ENCODE measurements at places on chromosomes 3 and 15.
A peak's percentile ranks its signal among the peaks of the same experiment; 100 is the strongest.

- DNase-seq: no peak
Measured at GRCh38 chr3:29451920-29452319, 171.0 kb downstream of the RBMS3 start.

GRCh38 chr3:159844801-159845261 is 143.8 kb upstream of the IL12A start:
- no peak for DNase-seq

GRCh38 chr15:99906793-99907192 is 173.6 kb upstream of the LYSMD4 start:
- DNase-seq: no peak

- peak; percentile 63 for DNase-seq
Measured at GRCh38 chr15:29685156-29686078, 136.9 kb downstream of the TJP1 start.

DNA sequence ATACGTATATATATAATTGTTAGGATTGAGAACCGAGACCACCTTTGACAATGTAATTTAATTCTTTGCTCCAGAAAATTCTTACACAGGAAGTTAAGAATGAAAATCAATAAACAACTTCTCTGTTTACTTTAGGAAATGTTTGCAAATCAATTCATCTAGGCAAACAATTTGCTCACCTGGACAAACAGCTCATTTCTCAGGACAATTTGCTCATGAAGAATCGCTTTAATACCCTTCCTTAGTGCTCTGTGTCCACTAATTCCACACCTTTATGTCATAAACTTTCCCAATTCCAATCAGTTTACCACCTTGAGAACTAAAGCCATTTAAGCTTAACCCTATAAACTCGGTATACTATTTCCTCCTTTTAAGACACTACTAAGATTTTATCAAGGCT is 292.2 kb downstream of the BCHE start:
- DNase-seq: no peak

DNA sequence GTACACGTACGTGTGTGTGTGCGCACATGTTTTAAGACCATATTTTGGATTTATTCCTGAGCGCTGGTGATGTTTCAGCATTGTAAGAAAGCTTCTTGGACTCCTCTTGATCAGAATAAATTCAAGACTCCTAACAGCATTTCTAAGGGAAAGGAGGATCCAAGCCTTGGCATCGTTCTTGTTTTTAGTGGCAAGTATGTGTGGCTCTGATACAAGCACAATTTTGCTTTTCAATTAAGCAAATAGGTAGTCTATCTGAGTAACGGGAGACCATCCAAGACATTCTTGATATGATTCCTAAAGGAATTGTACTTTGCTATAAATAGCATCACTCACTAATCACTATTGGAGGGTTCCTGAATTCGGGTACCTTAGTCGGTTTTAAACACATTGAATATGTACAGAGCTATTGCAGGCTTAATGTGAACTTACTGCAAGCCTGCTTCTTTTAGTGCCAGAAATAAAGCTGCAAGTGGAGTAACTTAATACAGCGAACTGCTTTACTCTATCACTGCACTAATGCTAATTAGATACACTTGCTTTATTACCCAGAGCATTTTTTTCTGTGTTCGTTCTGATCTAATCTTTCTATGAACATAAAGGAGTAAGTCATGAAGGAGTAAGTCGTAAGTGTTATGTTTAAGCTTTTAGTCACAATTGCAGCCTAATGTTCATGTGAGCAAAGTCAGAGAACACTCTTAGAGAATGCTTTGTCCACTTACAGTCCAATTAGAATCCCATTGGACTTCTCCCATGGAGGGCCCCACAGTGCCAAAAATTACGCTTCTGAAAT is 186.3 kb downstream of the MCTP2 start:
- no peak for DNase-seq

GRCh38 chr15:98276018-98276417 is 315.5 kb downstream of the ARRDC4 start:
- no peak for DNase-seq

DNA sequence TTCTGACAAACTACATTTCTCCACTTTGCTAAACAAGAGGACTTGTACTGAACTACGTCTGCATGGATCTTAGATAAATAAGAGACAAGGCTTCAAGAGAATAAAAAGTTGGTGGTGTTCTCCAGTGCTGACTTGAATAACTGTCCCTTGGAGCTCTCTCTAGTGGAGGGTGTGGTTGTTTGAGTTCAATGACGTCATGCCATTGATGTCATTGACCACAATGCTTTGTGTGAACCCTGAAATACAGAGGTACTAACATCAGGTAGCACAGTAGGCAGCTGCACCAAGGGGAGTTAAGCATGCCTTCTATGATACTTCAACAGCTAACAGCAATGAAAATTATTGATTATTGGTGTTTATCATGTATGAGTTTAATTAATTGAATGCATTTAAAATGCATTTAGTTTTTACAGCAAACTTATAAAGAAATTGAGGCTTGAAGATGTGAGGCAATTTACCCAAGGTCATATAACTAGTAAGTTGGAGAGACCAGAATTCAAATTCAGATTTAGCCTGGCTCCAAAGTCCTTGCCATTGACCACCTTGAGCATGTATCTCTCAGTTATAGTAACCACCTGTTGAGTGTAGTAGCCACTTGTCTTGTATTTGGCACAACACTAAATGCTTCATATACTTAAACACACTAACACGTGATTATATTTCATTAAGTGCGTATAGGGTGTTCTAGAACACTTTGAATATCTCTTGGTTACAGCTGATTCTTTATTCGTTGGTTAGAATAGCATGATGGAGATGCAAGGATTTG is 126.0 kb upstream of the ANKRD28 start:
- DNase-seq: no peak

GRCh38 chr15:100037901-100038300 is 303.9 kb downstream of the ADAMTS17 start:
- no peak for DNase-seq

DNA sequence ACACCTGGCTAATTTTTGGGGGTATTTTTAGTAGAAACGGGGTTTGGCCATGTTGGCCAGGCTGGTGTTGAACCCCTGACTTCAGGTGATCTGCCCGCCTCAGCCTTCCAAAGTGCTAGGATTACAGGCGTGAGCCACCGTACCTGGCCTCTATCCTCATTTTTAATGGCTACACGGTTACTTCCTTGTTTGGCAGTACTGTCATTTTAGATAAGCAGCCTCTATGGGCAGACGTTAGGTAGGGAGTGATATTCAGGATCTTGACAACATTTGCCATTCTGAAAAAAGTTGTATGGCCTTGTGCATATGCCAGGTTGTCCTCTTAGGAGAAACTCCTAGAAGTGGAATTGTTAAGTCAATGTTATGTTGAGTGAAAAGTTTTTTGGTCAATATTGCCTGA is 141.7 kb downstream of the ITPR1 start:
- DNase-seq: no peak

- peak; percentile 75 for DNase-seq
Measured at GRCh38 chr3:172749230-172749965, 1.1 kb upstream of the ECT2 start.

DNA sequence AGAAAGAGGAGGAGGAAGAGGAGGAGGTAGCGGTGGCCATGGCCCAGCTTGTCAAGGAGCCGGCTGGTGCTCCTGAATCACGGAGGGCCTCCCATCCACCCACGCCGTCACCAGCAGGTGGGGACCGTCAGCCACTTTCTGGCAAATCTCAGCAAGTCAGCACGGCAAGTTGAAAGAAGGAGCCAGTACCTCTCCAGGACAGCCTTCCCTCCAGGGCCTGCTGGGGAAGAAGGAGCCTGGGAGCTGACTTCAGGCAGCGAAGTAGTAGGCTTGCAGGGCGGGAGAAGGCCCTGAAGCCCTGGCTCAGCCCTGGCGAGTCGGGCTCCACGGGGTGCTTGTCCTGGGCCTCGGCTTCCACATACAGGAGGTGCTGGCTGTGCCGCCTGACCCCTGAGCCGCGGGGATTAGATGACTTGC is 99.2 kb upstream of the TRPM1 start:
- DNase-seq: no peak

DNA sequence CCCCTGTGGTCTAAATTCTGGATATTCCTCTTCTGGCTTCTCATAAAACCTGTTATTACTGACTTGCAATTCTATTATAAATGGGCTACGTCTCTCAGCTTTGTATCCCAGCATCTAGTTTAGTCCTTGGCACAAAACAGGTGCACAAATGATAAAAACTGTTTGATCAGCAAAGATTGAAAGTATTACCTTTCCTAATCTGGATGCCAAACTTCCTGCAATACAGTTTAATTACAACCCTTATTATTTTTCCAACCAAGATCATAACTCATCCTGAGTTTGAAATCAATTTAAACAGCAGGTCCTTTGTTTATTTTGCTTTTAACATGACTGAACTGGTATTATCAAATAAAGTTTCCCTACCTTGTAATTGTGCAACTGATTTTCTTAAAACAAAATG is 132.6 kb downstream of the ATP1B3 start:
- no peak for DNase-seq

DNA sequence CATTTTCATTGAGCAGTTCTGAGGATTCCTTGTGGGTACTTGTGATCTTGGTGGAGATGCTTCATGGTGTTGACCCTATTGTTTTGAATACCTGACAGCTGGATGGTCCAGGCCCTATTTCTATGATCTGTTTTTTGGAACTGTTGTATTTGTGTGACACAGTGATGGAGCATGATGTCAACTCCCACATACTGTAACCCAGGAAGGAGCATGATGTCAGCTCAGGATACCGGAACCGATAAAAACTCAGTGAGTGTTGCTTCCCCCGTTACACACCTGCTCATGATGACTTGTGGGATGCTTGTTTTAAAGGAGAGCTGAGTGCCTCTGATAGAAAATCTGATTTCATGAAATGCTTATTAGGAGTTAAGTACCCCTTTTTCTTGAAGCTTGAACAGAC is 45.1 kb downstream of the ZBTB38 start:
- no peak for DNase-seq

DNA sequence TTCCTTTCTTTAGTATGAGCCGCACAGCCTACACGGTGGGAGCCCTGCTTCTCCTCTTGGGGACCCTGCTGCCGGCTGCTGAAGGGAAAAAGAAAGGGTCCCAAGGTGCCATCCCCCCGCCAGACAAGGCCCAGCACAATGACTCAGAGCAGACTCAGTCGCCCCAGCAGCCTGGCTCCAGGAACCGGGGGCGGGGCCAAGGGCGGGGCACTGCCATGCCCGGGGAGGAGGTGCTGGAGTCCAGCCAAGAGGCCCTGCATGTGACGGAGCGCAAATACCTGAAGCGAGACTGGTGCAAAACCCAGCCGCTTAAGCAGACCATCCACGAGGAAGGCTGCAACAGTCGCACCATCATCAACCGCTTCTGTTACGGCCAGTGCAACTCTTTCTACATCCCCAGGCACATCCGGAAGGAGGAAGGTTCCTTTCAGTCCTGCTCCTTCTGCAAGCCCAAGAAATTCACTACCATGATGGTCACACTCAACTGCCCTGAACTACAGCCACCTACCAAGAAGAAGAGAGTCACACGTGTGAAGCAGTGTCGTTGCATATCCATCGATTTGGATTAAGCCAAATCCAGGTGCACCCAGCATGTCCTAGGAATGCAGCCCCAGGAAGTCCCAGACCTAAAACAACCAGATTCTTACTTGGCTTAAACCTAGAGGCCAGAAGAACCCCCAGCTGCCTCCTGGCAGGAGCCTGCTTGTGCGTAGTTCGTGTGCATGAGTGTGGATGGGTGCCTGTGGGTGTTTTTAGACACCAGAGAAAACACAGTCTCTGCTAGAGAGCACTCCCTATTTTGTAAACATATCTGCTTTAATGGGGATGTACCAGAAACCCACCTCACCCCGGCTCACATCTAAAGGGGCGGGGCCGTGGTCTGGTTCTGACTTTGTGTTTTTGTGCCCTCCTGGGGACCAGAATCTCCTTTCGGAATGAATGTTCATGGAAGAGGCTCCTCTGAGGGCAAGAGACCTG is 13.2 kb downstream of the GREM1 start:
- peak; percentile 97 for DNase-seq

GRCh38 chr15:76321171-76321570 is 9.9 kb upstream of the ETFA start:
- no peak for DNase-seq

DNA sequence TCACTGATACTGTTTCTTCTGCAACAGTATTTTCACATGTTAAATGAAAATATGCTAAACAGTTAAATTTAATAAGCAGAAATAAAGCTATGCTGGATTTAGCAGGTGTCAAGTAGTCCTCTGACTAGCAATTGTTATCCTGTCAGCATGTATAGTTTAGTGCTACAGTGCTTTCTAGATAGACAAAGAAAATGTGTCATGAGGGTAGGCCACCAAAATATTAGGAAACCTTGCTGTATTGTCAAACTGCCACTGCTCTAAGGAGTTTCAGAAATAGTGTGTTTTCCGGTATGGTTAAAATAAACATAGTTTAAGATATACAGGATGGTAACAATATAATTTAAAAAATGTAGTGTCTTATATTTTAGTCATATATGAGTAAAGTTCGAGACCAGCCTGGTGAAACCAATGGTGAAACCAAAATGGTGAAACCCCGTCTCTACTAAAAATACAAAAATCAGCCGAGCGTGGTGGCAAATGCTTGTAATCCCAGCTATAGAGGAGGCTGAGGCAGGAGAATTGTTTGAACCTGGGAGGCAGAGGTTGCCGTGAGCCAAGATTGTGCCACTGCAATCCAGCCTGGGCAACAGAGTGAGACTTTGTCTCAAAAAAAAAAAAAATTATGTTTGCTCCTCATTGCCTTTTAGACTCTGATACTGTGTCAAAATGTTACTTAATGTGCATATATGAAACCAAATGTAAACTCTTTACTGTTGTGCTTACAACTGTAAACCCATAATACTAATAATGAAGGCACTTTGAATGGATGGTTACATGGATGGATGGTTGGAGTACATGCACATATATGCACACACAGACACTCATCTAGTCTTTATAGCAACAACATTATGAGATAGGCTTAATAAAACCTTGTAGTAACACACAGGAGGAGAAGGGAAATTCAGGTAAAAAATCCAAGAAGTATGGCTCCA is 204.8 kb downstream of the RSRC1 start:
- DNase-seq: no peak

DNA sequence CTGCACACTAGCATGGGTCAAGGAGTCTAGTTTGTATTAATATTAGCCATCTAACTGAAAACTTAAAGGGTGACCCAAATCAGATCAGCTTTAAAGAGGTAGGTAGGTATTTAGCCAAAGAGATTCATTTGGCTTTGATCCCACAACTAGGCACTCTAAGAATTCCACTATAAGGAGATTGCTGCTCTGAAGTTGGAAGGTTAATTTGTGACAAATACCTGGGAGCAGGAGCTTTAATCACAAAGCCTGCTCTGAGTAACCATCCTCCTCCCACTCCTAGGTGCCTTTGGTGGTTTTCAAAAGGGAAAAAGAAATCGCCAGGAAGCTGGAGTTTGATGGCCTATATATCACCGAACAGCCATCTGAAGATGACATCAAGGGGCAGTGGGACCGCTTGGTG is 120.3 kb upstream of the CHRM5 start:
- no peak for DNase-seq

DNA sequence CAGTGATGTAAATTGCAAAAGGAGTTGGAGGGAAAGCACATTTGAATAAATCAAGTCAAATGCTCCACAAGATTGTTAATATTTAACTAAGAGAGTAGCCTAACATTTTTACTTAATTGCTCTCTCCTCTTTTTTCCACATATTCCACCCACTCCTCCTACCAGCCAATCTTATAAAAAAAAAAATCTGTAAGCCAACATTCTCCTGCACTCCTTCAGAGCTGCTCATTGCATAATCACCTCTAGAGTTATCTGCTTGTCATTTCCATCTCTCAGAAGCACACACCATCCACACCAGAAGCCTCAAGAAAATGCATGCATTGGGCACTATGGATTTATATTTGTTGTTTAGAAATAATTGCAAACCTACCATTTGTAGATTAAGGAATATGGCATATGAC is 64.1 kb downstream of the CADPS start:
- no peak for DNase-seq
